ENCODE measurements at places on chromosomes 13 and 19. TPM values are rescaled to one million over a fixed set of nuclear protein-coding genes. Genes with fewer than 3 reads are reported as not detected.

PLPPR3 gene
- total RNA-seq: 70.8 TPM

GRCh38 chr19:50531171-50531612 lies 17.5 kb upstream of the ASPDH start:
- no peaks in the 10 kb centered on the region for H3K36me3 ChIP-seq
- no peaks in the 10 kb centered on the region for H3K27me3 ChIP-seq
- DNase-seq: no peak
- H3K4me1 ChIP-seq: no peaks in the 10 kb centered on the region
- no peak overlapping the region for H3K27ac ChIP-seq

GRCh38 chr13:54573186-54573585 lies 1544.6 kb downstream of the OLFM4 start:
- no peak overlapping the region for H3K4me3 ChIP-seq
- no peak for DNase-seq
- no peaks in the 10 kb centered on the region for H3K27me3 ChIP-seq

- H3K4me1 ChIP-seq: no peaks in the 10 kb centered on the region
- H3K36me3 ChIP-seq: no peaks in the 10 kb centered on the region
- H3K27me3 ChIP-seq: no peaks in the 10 kb centered on the region
- no peak overlapping the region for H3K27ac ChIP-seq
Observed at GRCh38 chr19:18946918-18947317, 5.9 kb upstream of the HOMER3 start.

DNA sequence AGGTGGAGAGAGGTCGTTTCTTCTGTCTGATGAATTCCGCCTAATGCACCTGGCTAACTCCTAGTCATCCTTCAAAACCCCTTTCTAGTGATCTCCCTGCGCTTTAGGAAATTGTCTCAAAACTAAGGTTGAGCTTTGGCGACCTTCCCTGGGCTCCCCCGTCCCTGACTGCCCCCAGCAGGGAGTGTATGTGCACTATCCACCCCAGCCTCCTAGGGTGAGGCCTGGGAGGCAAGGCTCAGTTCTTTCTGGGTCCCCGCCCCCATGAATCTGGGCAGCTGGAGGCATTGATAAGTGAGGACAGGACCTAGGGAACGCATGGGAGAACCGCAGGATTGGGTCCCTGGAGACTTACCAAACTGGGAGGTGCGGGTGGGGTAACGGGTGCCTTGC lies 378 bp downstream of the TLE6 start:
- H3K4me1 ChIP-seq: peaks cover 20% of the 10 kb centered on the region
- H3K27ac ChIP-seq: peak overlapping the region; percentile 53
- H3K36me3 ChIP-seq: no peaks in the 10 kb centered on the region
- H3K4me3 ChIP-seq: peak overlapping the region; percentile 19
- no peaks in the 10 kb centered on the region for H3K27me3 ChIP-seq
